ENCODE measurements at places on chromosomes 3 and 15.
A peak's percentile ranks its signal among the peaks of the same experiment; 100 is the strongest.

GRCh38 chr3:47901280-47901833, 98.4 kb downstream of the DHX30 start:
- DNase-seq = no peak

DNA sequence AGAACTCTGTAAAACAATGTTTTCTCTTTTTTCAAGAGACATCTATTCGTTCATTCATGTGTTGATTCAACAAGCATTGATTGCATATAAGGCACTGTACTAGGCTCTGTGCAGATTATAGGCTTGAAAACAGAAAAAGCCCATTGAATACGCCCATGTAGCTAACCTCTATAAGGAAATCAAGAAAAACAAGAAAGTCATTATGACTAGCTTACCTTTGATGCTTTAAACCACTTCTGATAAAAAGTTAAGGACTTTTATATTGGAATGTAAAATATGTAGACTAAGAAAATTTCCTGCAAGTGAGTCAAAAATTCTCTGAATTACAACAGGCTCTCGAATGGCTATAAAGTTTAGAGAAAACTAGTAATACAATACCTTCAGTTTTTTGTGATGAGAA, 92.5 kb downstream of the BDH1 start:
- peak; percentile 70 for DNase-seq

- DNase-seq = no peak
Observed at GRCh38 chr3:16058521-16058920, 116.0 kb upstream of the GALNT15 start.

- DNase-seq = peak; percentile 28
Observed at GRCh38 chr15:66698318-66698961, 3.6 kb upstream of the SMAD6 start.

DNA sequence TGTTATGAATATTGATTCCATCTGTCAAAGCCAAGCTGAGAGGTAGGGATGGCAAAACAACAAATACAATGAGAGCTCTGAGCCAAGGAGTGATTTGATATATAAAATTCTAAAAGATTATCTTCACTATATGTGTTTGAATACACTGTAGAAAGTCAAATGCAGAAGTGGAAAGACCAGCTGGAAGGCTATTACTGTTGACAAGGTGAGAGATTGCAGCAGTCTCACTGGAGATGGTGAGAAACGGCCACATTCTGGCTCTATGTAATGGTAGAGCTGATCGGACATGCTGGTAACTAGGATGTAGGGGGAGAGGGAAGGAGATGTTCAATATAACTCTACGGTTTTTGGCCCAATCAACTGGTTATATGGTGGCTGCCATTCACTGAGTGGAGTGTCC, 434.2 kb upstream of the SUCLG2 start:
- DNase-seq = no peak

DNA sequence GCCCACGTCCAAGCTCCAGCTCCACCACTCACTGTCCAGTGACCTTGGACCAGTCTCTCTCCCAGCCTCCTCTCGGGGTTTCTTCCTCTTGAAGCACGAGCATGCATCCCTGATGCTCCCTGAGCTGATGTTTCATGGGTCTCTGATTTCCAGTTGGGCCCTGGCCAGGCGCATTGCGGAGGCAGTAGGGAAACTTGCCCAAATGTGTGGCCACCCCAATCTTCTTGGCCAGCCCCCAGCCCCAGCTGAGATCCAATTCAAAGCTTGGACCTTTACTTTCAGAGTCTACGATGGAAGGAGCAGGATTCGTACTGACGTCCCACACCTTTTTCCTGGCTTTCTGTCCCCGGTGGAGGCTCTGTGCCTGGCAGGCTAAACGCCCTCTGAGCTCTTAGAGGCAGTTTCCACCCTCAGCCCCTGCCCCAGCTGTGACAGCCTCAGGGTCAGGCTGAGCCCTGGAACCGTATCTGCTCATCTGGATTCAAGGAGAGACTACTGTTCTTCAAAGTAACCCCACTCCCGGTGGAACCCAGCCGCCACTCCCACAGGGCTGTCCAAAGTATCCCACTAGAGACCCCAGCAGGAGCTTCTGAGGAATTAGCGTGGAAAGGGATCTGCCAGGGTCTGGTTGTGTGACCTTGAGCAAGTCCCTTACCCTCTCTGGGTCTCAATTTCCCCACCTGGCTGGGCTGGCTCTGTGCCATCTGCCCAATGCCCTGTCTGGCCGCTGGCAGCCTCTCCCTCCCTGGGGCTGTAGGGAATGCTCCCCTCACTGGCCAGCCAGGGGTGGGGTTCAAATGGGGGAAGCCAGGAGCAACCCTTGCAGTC, 37.4 kb downstream of the CPN2 start:
- peak; percentile 53 for DNase-seq

DNA sequence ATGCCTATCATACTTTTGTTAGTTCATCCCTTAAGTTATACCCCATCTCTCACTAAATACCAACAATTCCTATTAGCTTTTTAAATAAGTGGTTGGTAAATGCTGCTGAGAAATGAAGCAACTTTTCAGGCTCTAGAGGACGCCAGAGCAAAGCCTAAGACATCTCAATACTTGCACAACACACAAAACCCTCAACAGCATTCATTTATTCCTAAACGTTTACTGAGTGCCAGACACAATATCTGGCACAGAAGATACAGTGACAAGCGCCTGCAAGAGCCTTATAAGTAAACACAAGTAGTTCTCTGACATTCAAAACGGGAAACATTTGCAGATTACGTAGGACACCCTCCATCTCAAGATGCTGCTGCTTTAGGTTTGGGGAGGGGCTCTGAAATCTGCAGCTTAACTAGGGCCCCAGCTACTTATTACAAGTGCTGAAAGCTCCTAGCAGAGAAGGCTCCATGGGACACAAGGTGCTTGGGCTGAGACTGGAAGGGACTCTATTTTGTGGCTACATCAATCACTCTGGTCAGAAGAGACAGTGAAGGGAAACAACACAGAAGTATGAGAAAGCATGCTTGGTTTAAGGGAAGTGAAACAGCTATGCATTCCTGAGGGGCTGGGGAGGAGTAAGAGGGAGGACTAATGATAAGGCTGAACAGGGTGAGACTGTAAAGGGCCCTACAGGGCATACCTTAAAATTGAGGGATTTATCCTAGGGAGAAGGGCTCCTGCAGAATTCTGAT, 311.3 kb downstream of the PLCL2 start:
- no peak for DNase-seq

- no peak for DNase-seq
Observed at GRCh38 chr3:104180906-104181305, 1185.8 kb upstream of the ALCAM start.

DNA sequence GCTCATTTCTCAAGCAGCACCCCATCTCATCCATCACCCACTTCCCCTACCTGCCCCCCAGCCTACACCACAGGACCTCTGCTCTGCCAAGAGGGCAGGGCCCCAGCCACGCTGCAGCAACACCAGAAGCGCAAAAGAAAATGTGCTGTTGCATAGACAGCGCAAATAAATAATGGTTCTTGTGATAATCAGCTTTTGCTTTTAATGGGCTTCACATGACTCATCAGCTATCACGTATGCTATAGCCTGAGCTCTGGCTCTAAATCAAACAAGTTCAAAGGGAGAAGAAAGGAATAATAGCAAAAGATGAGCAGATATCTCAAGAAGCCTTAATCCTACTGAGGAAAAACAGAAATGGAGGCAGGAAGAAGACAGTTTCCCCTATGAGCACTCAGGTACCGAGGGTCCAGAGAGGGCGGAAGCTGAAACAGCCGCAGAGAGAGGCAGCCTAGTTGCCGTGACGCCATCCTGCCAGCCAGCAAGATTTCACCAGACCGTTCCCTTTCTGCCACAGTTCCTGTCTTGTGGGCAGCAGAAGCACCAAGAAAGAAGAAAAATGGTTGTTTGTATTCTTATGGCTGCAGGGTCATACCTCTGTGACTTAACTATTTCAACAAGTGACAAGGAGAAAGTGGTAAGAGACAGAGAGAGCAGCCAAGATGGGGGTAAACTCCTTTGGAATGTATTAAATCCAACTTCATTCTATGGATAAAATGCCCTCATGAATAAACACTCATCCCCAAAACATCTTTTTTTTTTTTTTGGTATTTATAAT, 22.0 kb downstream of the RAB27A start:
- DNase-seq = peak; percentile 81

DNA sequence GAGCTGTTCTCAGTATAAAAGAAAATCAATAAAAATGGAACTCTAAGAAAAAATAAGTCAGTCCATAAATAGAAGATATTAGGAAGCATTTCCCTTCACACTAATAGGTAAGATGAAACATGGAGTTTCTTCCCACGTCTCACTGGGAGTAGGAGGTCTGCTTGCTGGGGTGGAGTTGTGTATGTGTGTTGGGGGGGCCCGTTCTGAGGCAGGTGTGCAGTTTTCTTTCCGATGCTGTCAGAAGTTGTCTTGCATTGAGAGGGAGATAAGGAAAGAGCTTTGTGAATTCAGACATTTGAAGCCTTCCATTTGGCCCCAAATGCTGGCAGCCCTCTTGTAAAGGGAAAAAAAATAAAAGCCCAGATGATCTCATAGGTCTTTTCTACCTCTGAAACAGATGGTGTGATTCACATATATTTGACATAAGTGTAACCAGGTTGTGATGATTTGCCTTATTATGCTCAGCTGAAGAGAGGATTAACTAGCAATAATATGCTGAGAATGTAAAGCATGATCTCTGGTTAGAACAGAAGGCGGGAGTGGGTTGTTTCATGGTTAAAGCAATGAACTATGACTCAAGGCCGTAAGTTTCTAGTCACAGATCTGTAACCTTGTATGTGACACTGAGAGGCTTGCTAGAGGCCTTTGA, 8.8 kb downstream of the RASGRP1 start:
- peak; percentile 90 for DNase-seq

- DNase-seq = peak; percentile 96
Observed at GRCh38 chr3:29186982-29187725, 93.7 kb upstream of the RBMS3 start.

- DNase-seq = peak; percentile 18
Observed at GRCh38 chr15:48710952-48711495, 65.5 kb upstream of the FBN1 start.

DNA sequence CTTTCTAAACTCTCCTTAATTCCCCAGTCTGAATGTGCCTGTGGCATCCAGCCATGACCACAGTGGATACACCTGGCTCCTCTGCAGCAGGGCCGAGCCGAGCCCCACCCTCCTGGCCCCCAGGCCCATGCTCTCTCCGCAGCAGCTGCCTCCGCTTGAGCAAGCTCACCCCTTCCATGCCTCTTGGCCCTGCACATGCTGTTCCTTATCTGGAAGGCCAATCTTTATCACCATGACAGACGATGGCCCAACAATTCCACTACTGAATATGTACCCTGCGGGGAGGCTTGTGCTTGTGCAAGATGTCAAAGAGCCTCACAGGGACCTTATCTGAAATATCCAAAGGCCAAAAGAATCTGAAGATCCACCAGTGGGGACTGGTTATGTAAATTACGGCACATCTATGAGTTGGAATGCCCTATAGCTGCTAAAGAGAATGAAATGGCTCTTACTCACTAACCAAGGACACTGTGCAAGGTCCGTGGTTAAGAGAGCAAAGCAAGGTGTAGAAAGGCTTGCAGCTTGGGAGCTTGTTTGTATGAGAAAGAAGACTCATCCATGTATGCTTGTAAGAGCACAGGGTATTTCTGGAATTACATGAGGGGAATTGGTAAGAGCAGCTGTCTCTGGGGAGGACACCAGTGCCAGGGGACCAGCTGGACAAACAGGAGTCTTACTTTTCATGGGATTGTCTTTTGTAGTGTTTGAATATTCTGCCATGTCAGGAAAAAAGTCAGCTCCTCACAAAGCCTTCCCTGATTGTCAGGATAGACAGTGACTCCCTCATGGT, 55.2 kb downstream of the WNT7A start:
- no peak for DNase-seq

DNA sequence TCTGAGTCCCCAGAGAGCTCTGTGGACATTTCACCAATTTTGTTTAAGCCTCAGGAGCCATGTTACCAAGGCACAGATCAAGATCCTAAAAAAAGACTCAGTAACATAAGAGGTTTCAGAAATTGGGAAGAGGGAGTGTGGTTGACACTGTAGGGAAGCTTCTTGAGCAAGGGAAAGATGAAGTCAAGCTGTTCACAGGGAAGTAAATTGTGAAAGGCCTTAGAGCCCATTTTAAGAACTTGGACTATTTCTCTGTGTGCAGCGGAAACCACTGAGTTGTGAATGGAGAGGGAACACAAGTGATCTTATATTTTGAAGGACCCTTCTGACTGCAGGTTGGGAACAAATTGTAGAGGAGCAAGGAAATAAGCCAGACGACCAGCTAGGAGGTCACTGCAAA, 18.7 kb downstream of the BCL2A1 start:
- DNase-seq = no peak

GRCh38 chr15:26889298-26889898, 22.5 kb downstream of the GABRA5 start:
- peak; percentile 48 for DNase-seq

- DNase-seq = no peak
Observed at GRCh38 chr3:55584030-55584429, 96.9 kb upstream of the WNT5A start.

- DNase-seq = no peak
Observed at GRCh38 chr15:57626713-57627440, 35.2 kb downstream of the MYZAP start.

GRCh38 chr3:187086831-187087230, 52.5 kb downstream of the RPL39L start:
- no peak for DNase-seq

- no peak for DNase-seq
Observed at GRCh38 chr15:101532865-101533264, 43.4 kb upstream of the PCSK6 start.

GRCh38 chr3:150408221-150409124, at the start of gene TSC22D2:
TSC22D2 (plus strand) TSS chr3:150408298; CDS start chr3:150409351, 1,053 bp downstream.
- DNase-seq = peak; percentile 82

- no peak for DNase-seq
Observed at GRCh38 chr3:133874344-133874743, 21.3 kb downstream of the RAB6B start.

GRCh38 chr15:57425842-57426241, 49.5 kb downstream of the CGNL1 start:
- DNase-seq = no peak

GRCh38 chr15:38021259-38021658, 86.8 kb downstream of the TMCO5A start:
- DNase-seq = no peak

Measured in astrocyte (in vitro differentiated cells and primary cell).